Activated CD4-positive, alpha-beta T cell treated with anti-CD3 and anti-CD28 coated beads for 1 hour (primary cell): ENCODE measurements at places on chromosomes 1 and 21.

DNA sequence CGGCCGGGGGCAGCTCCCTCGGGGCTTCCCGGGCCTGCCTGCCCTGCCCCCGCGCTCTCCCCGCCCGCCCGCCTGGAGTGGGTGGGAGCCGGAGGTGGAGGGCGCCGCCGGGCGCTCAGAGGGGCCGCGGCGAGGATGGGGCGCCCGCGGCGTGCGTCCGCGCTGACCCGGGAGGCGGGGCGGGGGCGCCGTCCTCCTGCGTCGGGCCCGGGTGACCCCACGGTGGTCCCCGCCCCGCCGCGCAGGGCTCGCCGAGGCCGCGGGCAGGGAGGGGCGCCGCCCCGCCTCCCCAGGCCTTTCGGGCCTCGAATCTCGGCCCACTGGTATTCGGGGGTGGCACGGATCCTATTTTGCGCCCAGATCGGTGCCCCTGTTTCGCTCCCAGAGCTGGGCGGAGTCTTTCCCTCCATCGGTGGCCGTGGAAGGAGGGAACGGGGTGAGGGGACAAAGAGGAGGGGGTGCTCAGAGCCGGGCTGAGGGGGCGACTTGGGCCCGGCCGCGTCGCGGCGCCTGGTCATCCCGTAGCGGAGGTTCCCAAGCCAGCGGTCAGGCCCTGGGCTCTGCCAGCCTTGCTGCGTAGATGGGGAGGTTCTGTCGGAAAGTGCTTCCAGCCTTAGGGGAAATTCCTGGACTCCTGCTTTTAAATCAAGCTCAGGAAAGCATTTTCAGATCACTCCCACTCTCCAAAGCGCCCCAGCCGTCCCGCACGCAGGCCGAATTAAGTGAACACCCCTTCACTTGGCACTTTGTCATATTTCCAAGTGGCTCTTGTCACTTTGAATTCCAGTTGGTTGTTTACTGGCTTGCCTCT is 545 bp downstream of the PATJ start:
- no peak for DNase-seq

- no peak for DNase-seq
Measured at GRCh38 chr1:84319662-84320061, 18.2 kb downstream of the SAMD13 start.

DNA sequence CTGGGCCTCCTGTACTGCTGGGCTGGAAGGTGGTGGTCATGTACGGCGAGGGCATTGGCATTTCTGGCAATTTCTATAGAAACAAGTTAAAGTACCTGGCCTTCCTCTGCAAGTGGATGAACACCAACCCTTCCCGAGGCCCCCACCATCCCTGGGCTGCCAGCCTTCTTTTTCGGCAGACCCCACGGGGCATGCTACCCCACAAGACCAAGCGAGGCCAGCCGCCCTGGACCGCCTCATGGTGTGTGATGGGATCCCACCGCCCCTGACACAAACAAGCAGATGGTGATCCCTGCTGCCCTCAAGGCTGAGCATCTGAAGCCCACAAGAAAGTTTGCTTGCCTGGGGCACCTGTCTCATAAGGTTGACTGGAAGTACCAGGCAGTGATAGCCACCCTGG is 76.0 kb downstream of the NFASC start:
- no peak for DNase-seq

DNA sequence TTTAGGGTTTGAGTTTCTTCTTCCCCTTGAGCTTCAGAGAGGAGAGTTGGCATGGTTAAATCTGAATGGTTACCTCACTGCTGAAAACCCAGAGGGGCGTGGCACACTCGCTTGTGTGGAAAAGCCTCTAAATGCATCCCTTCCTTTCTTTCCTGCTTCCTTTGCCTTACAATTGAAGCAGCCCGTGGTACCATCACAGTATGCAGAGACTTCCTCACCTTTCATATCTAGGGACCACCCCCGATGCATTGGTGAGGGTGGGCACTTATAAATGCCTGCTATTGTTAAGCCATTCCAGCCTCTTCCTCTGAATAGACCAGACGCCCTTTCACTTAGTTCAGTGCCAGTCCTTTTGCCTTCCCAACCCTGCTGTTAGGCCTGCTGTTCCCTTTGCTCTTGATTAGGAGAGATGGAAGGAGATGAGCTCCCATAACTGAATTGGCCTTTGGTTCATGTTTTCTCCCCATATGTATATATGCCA is 21.9 kb upstream of the LAX1 start:
- no peak for DNase-seq

GRCh38 chr21:45949928-45950739 is 31.4 kb upstream of the COL6A1 start:
- no peak for DNase-seq

DNA sequence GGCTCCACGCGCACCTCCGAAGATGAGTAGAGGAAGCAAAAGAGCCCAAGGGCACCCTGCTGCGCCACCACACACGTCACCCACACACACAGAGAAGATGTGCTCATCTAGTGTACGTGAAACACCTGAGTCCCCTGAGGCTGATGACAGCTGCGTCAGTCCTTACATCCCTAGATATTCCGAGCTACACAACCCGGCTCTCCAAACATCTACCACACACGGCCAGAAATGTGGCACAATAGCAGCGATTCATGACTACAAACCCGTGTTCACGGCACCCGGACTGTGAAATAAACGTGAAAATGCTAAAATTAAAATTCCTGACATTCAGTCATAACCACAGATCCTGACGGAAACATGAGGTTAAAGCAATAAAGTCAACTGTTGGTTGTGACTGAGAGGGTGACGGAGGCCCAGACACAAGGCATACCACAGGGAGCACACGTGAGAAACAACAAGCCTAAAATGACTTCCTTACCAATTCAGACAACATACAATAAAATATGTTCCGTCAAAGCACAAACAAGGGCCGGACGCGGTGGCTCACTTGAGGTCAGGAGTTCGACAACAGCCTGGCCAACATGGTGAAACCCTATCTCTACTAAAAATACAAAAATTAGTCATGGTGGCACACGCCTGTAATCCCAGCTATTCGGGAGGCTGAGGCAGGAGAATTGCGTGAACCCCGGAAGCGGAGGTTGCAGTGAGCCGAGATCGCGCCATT is 7.3 kb downstream of the SSU72 start:
- no peak for DNase-seq

DNA sequence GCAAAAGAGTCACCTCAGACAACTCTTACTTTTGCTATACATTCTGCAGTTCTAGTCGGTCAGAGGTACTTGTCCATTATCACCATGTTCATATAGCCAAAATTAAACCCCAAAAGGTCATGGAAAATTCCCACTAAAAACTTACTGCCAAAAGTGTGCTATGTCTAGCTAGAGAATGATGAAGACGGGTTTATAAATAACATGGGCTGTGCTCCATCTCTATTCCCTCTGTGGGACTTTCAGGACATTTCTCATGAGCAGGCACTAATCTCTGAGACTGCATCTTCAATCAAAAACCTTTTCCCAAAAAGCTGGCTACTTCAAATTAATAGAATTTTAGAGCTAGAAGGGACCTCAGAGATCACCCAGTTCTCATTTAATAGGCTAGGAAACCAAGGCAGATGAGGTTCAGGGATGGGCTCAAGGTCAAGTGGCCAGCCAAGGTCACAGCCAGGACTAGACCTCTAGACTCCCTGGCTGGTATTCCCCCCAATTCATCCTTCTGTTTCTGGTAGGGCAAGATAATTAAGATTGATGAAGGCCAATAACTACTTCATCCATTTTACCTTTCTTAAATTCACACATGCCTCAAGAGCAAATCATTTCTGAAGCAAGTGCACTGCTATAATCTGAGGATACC is 21.0 kb upstream of the MOB3C start:
- DNase-seq, result no peak

GRCh38 chr1:240763771-240764170 is 151.8 kb upstream of the GREM2 start:
- no peak for DNase-seq

DNA sequence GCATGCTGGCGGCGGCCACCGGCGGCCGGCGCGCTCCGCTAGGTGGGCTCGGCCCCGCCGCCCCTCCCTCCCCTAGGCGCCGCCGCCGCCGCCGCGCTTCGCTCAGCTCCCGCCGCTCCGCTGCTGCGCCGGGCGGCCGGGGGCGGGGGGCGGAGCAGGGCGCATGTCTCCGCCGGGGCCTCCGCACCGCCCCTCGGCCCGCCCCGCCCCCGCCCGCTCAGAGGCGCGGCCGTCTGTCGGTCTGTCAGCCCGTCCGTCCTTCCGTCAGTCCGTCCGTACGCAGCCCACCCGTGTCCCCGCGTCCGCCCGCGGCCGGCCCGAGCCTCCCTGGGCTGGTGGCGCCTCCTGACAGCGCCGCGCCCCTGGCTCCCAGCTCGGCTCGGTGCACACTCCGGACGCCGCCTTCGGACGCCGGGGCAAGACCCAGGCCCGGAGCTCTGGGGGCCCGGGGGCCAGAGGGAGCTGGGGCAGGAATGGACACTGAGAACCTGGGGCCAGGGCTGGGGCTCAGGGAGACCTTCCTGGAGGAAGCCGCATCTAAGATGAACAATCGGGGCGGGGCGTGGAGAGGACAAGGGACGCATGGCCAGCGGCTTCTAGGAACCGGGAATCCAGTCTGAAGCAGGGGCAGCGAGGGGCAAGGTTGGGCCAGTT is at the start of gene GPR153:
GPR153 (minus strand) TSS at position 138 of the 654 bp plus-strand sequence. CDS start 6,193 bp downstream, outside the sequence.
- DNase-seq, result peak; percentile 29

DNA sequence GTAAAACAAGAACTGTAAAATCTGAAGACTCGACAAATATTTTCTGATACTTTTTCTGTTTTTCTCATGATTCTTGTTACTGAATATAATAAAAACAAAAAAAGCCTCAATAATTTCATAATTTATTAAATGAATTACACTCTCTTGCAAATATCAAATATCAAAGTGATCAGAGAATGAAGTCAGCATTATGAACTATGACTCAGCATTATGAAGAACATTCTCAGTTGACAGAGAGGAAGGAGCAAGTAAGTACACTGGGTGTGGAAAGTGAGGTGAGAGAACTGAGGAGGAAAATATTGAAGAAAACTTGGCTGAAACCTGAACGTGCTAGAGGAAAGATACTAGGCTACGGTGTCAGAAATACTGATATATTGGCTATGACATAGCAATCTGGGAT is 529.5 kb downstream of the KCNT2 start:
- DNase-seq, result no peak

- no peak for DNase-seq
Measured at GRCh38 chr1:58401991-58402390, 144.5 kb downstream of the OMA1 start.

DNA sequence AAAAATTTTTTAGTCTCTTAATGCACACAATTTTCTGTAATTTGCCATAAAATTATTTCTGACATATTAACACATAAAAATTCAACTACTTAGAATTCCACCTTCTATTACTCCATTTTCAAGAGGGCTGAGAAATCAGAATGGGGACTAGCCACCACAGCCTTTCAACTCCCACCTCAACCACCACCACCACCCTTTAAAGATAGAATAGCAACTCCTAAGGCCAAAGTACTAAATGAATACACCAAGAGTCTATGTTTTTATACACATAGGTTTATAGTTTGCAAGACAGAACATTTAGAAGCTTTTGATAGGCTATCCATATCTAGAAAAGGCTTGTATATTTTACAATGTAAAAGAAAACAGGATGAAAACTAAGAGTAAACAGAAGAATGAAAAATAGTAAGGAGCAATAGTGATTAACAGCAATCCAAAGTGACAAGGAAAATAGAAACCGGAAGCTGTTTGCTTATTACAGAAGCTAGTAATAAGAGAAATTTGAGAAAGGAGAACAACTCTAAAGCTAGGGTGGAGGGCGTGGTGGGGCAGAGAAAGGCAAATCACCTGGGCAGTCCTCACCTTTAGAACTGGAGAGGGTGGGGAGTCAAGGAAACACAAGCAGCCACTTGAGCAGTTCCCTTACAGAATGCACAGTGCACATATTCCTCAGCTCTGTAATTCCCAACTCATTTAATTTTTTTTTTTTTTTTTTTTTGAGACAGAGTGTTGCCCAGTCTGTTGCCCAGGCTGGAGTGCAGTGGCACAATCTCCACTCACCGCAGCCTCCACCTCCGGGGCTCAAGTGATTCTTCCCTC is 27.7 kb downstream of the EPS15 start:
- DNase-seq, result no peak

GRCh38 chr21:44870748-44871495 is 2.6 kb downstream of the PTTG1IP start:
- DNase-seq, result no peak

DNA sequence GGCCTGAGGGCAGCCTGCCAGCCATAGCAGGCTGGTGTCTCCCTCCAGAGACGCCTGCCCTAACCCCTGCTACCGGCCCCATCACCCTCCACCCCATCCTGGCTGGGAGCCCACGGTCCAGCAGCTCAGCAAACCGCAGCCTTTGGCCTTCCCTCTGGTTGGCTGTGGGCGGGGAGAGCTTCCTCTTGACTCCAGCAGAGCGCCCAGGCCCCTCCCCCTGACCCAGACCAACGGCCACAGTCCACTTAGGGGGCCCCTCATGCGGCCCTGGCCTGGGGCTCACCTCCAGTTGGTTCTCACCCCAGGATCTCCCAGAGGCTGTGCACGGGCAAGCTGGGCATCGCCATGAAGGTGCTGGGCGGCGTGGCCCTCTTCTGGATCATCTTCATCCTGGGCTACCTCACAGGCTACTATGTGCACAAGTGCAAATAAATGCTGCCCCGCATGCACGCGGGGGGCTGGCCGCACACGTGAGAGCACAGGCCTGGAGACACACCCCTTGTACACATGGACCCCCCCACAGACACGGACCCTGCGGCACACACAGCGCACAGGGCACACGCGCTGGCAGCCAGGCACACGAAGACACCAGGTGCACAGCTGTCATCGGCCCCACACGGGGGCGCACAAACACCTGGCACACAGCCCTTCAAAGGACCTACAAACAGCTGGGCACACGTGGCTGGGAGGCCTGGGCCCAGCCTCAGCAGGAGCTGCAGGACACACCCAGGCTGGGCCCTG is 3.1 kb downstream of the SMIM1 start:
- peak; percentile 26 for DNase-seq

- DNase-seq, result no peak
Measured at GRCh38 chr1:209727785-209728184, 23.1 kb downstream of the HSD11B1 start.

DNA sequence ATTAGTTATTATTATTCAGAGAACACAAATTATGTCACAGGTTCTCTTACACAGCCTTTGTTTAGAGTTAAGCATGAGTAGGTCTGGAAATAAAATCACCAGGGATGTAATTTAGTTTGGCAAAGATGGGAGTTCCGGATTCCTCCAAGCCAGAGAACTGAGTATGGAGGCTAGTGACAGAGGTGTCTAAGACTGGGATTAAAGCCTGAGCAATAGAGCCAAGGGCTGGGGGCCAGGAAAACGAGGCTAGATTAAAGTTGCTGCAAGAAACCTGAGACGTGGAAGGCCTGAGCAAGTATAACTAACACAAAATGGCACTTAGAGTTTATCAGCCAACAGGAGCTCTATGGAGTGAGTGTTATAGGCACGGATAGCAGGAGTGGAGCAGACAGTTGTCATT is 381.6 kb downstream of the SRGAP2C start:
- no peak for DNase-seq

GRCh38 chr1:28115267-28115666 is 26.9 kb upstream of the EYA3 start:
- DNase-seq, result no peak

- DNase-seq, result no peak
Measured at GRCh38 chr1:39500862-39501389, 9.5 kb downstream of the BMP8A start.

GRCh38 chr1:228850141-228851100 is 115.1 kb downstream of the RHOU start:
- DNase-seq, result no peak

GRCh38 chr1:6056572-6056948 is 10.9 kb downstream of the KCNAB2 start:
- DNase-seq, result no peak
